ENCODE measurements at places on chromosomes 7 and 10.

DNA sequence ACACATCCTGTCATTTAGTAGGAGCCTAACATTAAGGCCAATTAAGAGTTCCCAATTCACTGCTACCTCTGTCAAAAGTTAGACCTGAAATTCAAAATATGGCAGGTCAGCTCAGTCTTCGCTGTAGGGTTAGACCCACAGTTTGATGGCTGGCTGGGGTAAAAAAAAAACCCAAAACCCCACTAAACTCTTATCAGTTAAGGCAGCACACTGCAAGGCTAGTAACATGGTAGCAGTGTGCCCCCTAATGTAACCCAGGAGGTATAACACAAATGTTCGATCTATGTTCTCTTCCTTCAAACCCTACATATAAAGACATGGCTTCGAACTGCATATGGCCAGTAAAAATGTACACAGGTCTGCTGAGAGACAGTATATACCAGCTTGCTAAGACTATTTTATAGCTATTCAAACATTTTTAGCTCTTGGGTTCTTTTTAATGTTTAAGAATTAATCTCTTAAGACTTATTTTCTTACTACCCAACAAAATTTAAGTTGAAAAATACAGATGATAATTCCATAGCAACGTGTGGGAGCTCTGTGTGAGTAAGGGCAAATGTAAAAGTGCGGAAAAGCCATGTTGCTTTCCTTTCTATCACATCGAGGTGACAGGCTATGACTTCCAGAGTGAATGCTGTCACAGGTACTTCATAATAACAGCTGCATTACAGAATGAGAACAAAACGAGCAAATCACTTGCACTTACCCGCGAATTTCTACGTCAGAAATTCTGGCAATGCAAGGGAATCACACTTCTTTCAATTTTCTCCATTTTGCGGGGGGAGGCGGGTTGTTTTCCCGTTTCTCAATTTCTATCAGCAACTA, 168.4 kb upstream of the IMMP2L start:
- DNase-seq, result peak; percentile 59

DNA sequence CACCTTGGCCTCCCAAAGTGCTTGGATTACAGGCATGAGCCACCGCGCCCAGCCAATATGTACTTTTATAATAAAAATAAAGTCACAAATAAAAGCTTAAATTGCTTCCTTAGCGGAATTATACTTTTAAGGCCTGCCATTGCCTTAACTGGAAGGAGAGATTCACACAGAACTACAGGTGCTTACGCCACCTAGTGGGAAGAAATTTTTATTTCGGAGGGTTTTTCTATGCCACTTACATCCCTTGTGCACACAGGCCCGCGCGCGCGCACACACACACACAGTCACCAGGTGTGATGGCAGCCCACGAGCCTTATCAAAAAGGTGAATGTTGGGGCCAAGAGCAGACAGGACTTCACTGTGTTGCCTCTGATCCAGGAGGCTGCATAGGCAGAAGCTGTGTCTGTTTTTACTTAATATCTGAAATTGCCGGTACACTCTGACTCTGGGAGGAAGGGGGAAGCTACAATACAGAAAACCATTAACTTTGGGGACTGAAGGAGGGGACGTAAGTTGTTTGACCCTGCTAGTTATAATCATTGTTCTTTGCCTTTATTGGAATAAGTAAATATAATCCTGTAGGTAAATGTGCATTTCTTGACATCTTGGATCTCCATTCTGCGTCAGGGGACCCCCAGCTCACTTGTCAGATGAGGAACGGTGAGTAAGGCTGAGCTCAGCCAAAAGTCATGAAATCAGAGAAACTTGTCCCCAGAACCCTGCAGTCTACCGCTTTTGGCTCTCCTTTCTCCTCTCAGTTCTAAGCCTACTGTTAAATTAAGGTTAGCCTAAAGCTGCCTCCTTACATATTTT, 87.1 kb downstream of the SLC16A9 start:
- peak; percentile 67 for DNase-seq

DNA sequence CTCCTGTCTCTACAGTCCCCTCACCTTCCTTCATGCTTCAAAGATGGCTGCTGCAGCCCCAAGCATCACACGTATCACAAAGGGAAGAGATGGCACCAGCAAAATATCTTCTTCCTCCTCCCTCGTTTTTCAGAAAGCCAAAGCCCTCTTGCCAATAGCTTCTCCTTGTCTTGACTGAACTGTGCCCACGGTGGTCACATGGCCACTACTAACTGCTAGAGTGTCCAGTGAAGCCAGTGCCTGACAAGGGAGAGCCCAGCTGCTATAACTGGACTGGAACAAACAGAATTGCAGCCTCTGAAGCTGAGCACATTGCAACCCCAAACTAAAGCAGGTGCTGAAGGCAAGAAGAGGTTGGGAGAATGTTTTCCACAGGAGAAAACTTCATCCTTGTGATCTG, 120.8 kb upstream of the RET start:
- DNase-seq, result no peak

DNA sequence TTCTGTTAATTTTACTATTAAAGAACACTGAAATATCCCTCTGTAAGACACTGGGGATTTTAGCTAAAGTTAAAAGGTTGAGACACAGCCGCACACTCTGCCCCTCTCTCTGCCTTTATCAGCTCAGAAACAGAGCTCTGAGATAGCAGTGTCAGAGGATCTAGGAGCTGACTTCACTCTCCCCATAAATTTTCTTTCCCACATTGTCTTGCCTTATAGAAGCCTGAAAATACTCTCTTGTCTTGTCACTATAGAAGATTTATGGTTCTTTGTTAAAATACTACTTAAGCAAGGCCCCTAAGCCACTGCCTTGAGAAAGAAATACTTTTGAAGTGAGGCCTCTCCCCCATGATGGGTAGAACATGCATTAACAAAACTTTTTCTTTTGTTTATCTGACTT, 105.7 kb upstream of the C10orf90 start:
- no peak for DNase-seq

GRCh38 chr7:103499976-103500375, 54.0 kb upstream of the SLC26A5 start:
- DNase-seq, result peak; percentile 23

- no peak for DNase-seq
Observed at GRCh38 chr10:117399341-117400196, 24.3 kb upstream of the PDZD8 start.

GRCh38 chr10:2992401-2993198, 74.7 kb upstream of the PFKP start:
- peak; percentile 5 for DNase-seq

- no peak for DNase-seq
Observed at GRCh38 chr7:143504215-143504936, 26.7 kb downstream of the TAS2R41 start.

DNA sequence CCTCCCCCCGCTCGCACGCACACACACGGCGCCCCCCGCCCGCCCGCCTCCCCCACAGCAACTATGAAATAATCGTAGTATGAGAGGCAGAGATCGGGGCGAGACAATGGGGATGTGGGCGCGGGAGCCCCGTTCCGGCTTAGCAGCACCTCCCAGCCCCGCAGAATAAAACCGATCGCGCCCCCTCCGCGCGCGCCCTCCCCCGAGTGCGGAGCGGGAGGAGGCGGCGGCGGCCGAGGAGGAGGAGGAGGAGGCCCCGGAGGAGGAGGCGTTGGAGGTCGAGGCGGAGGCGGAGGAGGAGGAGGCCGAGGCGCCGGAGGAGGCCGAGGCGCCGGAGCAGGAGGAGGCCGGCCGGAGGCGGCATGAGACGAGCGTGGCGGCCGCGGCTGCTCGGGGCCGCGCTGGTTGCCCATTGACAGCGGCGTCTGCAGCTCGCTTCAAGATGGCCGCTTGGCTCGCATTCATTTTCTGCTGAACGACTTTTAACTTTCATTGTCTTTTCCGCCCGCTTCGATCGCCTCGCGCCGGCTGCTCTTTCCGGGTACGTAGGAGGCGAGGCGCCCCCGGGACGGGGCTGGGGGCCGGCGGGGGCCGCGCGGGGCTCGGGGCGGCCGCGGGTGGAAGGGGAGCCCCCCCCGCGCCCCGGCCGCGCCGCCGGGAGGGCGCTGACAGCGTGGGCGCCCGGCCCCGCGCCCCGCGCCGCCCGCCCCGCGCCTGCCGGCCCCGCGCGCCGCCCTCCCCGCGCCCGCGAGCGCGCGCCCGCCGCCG, 441 bp downstream of the BMI1 start:
- DNase-seq, result peak; percentile 85
